Activated CD4-positive, alpha-beta T cell treated with anti-CD3 and anti-CD28 coated beads, Interleukin-2, amount 50 U/mL, for 24 hours (primary cell): ENCODE measurements at places on chromosomes 4 and X.
A peak's percentile ranks its signal among the peaks of the same experiment; 100 is the strongest.

- DNase-seq, result no peak
Measured at GRCh38 chr4:64079316-64079715, 329.9 kb downstream of the TECRL start.

GRCh38 chrX:39204945-39205344 is 403.7 kb downstream of the MID1IP1 start:
- DNase-seq, result peak; percentile 58

- DNase-seq, result no peak
Measured at GRCh38 chrX:9163214-9163709, 129.3 kb upstream of the FAM9B start.

- DNase-seq, result no peak
Measured at GRCh38 chr4:1489639-1489995, 83.4 kb upstream of the NKX1-1 start.

GRCh38 chrX:66017659-66018170 is 22.2 kb downstream of the VSIG4 start:
- no peak for DNase-seq

GRCh38 chr4:156298230-156298629 is 344.6 kb upstream of the CTSO start:
- DNase-seq, result no peak

GRCh38 chr4:11765849-11766453 is 337.3 kb upstream of the HS3ST1 start:
- no peak for DNase-seq

- peak; percentile 82 for DNase-seq
Measured at GRCh38 chr4:56467284-56468096, at the start of gene SRP72. TSS of gene SRP72 (plus strand) at chr4:56467617. CDS start at chr4:56467636, 19 bp downstream.
